ENCODE measurements at places on chromosomes 1 and 21.
A peak's percentile ranks its signal among the peaks of the same experiment; 100 is the strongest.

DNA sequence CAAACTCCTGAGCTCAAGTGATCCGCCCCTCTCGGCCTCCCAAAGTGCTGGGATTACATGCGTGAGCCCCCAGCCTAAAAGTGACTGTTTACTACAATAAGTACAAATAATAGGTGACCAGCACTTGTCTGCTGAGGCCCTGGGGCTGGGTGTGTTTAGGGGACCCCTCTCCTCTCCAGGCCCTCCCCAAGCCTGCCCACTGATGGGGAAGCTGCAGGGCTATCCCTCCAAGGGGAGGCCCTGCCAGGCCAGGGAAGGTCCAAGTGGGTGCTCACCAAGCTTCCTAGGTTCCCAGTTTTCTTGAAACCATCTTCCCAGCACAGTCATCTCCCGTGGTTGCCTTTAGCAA, 60.7 kb downstream of the H3-3A start:
- DNase-seq, result no peak

DNA sequence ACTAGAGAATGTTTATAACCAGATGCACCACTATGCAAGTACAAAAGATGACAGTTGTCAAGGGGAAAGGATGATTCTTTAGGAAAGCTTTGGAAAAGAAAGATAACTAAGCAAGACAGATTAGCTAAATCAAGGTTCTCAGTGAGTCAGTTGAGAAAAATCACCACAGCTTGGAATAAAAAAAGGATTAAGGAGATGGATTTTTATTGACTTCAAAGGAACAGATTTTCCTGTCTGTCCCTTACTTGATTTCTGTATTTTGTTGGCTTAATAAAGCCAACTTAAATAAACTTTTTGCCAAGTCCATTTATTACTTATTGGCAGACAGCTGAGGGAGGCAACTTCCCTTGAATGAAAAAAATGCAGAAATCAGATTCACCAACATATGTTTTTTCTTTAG, 93.9 kb downstream of the NR5A2 start:
- DNase-seq, result no peak

- DNase-seq, result no peak
These were observed 52.7 kb downstream of the PLPP3 start for GRCh38 chr1:56526571-56527174.

DNA sequence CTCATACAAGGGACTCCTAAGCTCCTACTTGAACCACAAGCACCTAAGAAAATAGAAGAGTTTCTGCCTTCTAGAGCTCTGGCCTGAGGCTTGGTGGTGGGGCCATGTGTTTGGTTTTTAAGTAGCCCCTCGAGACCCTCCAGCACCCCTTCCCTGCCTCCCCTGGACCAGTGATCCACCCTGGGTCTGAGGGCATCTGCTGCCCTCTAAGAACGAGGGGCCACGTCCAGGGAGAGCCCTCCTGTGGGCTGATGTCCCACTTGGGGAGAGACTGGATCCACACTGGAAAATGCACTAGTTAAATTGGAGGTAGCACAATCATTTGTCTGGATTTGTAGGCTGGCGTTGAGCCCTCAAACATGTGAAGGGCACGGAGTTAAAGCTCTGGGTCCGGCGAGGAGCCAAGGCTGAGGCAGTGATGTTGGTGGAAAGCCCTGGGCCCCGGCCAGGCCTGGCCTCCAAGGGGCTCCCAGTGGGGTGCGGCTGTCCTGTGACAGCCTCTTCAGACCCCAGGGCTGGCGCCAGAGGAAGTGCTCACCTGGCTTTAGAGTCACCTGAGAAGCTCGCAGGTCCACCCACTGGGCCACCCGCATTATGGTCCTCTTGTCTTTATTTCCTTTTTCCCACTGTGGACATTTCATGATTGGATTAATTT, 65.2 kb downstream of the SLC37A1 start:
- no peak for DNase-seq

DNA sequence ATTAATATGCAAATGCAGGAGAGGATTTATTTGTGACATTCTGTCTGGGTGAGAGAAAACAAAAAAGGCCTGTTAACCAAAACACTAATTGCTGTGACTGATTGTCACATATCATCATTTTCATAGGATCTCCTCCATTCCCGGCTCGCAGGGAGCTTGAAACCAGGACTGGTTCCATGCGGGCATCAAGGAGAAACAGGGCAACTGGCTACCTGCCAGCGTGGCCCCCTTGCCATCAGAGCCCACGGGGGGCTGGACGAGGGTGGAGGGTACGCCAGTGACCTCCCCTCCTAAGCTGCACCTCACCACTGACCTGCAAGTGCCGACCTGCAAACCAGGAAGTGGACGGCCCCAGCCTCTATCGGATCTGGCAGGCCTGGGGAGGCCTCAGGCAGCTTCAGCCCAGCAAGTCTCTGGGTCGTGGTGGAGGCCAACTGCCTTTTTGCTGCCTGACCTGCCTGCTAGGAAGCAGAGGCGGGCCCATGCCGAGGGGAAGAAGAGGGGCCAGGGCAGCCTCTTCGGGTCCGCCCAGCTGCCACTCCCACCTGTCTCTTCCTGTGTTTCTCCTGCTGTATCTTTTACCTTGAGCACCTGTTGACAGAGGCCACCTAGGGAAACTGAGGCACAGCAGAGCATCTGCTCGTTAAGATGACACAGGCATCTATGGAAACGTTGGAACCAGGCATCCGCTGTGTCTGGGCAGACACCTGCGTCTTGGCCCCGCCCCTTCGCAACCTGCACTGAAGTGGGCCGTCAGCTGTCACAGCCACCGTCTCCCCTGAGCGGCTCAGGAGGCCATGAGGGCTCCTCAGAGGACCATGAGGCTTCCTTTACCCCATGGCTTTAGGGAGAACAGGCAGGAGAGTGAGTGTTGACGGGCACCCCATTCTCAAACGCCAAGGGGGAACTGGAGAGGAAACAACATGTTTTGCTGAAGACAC, 74.8 kb downstream of the CASZ1 start:
- DNase-seq, result no peak

- DNase-seq, result peak; percentile 79
These were observed 32.2 kb upstream of the HNRNPU start for GRCh38 chr1:244896550-244896949.

GRCh38 chr1:83787246-83787998, 211.5 kb downstream of the TTLL7 start:
- no peak for DNase-seq

DNA sequence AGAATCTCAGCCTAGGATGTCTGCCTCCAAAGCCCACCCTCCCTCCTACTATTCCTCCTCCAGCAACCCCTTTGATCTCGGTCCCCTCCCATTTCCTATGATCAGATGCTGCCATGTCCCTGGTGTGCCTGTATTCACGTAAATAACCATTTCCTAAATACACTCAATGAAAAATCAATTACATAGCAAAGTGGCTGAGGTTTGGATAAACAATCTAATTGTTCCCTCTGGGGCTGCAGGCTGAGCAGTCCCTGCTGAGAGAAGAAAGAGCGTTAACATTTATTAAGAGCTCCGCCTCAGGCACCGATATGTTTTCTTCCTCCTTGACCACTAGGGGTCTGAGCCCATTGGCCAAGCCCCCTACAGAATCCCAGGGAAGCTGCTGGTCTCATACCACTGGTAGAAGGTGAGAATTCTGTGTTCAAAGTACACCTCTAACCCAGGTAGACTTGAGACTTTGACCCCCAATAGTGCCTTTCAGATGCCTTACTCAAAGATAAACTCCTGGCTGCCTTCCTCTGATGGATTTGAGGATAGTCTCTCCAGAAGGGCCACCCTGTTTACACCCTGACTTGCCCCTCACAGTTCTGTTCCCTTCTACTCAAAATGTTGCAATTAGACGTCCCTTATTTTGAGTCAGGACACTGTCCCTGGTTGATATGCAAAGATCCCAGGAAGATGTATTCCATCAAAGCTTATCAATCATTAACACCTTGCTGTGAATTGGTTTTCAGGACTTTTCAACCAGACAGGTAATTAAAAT, 33.9 kb upstream of the CAMK1G start:
- DNase-seq, result no peak

DNA sequence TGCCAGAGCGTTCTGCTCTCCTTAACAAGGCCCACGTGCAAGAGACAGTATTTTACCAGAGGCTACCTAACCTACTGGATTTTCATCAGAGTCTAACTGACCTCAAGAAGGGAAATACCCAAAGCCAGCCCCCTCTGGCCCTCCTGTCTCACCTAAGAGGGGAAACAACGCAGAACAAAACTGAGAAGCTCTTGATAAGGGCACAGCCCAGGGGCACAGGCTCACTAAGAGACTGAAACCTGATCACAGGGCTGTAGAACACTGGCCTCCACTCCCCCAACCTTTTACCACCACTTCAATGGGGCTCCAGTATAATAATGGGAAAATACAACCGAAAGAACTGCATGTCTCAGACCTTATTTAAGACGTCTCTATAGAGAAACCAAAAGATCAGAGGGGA, 449.5 kb upstream of the CAMK1G start:
- no peak for DNase-seq

- DNase-seq, result no peak
These were observed 194.5 kb upstream of the PLD5 start for GRCh38 chr1:242718967-242719366.

- no peak for DNase-seq
These were observed 108.3 kb downstream of the SIPA1L2 start for GRCh38 chr1:232521660-232522059.

GRCh38 chr1:31497601-31498000, 78.7 kb upstream of the TINAGL1 start:
- DNase-seq, result no peak

DNA sequence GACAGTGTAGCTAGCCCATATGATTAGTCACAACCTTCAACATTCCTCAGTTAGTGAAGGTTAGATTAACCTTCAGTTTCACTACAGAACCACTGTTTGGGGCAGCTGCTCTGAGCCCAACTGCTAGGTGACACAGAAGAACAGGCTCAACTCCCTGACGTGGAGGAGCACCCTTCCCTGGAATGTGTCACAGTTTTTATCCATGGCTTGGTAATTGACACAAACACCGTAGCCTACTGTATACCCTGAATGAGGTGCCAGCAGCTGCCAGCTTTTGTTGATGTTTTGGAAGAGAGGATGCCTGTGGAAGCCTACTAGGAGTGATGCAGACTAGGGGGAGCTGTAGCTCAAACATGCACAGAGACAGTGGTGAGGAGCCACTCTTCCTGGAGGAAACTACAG, 56.6 kb upstream of the CR2 start:
- DNase-seq, result no peak

- DNase-seq, result no peak
These were observed 31.1 kb downstream of the FYB2 start for GRCh38 chr1:56788102-56788501.

GRCh38 chr1:41319106-41319755, 42.0 kb upstream of the FOXO6 start:
- no peak for DNase-seq

DNA sequence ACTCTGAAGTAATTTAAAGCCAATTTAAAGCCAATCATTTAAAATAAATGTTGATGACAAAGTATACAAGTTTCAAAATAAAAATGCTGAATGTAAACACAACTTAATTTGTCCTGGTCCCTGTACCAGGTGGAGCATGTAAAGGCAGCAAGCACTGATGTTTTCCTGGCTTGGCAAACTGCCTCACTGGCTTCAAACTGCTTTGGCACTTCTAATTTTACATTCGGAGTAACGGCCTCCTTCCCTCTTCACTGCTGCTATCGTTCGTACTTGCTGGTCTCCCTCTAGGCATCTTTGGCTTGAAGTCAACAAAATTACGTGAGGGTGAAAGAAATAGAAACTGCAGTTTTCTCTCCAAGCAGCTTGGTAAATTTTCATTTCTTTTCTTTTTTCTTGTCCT, 287.9 kb downstream of the LTN1 start:
- no peak for DNase-seq

- no peak for DNase-seq
These were observed 5.9 kb downstream of the MTFR1L start for GRCh38 chr1:25825605-25826004.

DNA sequence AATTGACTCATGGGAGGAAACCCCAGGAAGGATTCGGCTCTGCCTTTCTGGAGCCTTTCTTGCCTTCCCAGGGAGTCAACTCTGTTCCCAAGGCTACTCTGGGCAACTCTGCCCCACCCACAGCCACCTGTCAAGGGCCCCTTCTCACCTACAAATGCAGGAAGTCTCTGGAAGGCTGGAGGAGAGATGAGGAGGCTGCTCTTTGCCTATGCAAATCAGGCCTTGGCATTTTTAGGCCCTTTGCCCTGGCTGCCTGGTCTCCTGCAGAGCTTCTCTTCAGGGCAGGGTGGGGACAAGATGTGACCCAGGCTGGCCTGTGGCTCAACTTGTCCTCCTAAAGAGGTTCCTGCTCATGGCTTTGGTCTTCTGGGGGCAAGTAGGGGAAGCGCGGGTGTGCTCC, 5.4 kb downstream of the SLC6A9 start:
- no peak for DNase-seq

GRCh38 chr1:204975568-204976235, 67.3 kb upstream of the CNTN2 start:
- DNase-seq, result no peak

DNA sequence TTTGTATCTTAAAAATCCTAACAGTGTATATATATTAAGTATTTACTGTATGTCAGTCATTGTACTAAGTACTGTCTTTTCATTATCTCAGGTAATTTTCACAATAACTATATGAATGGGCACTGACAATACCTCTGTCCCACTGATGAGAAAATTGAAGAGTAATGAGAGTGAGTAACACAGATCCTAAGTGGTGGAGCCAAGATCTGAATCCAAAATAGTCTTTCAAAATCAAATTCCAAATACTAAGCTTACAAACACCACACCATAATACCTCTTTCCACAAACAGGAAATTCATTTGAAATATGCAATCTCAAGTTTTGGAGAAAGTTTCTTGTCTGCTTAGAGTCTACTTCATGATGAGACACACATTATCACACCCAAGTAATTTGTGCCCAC, 105.9 kb upstream of the EDEM3 start:
- DNase-seq, result no peak

DNA sequence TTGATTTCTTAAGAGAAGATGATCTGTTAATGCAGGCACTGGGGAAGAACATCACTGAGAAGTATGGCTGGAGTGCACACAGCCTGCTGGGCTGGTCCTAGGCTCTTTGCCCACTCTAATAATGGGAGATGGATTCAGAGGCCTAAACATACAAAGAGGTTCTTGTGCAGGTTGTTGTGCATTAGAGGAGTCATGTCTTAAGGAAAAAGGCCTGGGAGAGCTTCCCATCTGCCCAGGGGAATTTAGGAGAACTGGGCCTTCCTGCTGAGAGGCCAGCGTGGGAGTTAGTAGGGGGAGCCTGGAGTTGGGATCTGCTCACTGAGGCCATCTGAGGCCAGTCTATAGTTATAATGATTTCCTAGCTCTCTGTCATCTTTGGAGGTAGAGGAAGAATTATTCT, 126.7 kb downstream of the TLR5 start:
- DNase-seq, result no peak

GRCh38 chr1:193703121-193703520, 516.7 kb upstream of the B3GALT2 start:
- no peak for DNase-seq

GRCh38 chr1:25900219-25900618, 6.0 kb downstream of the STMN1 start:
- no peak for DNase-seq

- no peak for DNase-seq
These were observed 62.3 kb downstream of the ZNF644 start for GRCh38 chr1:90959352-90960206.
